Natural killer cell treated with Interleukin-12 subunit alpha and Interleukin-12 subunit beta and Interleukin-15 and Interleukin-18, amount 100 ng/mL, for 72 hours (primary cell): ENCODE measurements at places on chromosomes 13 and 19. TPM values are rescaled to one million over a fixed set of nuclear protein-coding genes. Genes with fewer than 3 reads are reported as not detected.

The TPTE2 gene
- total RNA-seq: 0.19 TPM

The ZNF317 gene
- 51.0 TPM for total RNA-seq

The CNFN gene
- total RNA-seq: not detected

DNA sequence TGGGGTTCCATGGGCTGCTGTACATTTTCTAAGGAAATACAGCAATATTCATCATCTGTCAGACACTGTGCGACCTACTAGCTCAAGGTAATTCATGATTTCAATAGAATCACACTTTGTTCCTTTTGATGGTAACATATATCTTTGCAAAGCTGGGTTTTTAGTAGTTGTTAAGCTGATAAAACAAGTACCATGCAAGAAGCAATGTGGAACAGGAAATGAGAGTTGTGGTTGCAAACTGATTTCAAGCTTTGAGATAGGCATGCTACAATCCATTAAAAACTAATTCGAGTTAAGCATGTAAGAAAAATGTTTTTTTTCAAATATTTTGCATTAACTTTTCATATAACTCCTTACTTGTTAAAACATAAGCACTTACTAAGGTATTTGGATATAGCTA, 6.8 kb upstream of the MBNL2 start:
- H3K4me1 ChIP-seq: peaks cover 20% of the 10 kb centered on the region
- H3K36me3 ChIP-seq: no peaks in the 10 kb centered on the region
- no peak overlapping the region for H3K27ac ChIP-seq
- no peaks in the 10 kb centered on the region for H3K27me3 ChIP-seq

- H3K36me3 ChIP-seq: no peaks in the 10 kb centered on the region
- H3K27ac ChIP-seq: no peak overlapping the region
- no peaks in the 10 kb centered on the region for H3K27me3 ChIP-seq
- H3K4me1 ChIP-seq: no peaks in the 10 kb centered on the region
- no peak overlapping the region for H3K4me3 ChIP-seq
These were observed 848.7 kb upstream of the PCDH9 start for GRCh38 chr13:68078874-68079273.

GRCh38 chr19:3285647-3286176, 61.3 kb downstream of the CELF5 start:
- H3K36me3 ChIP-seq: no peaks in the 10 kb centered on the region
- no peak overlapping the region for H3K4me3 ChIP-seq
- peaks cover 4% of the 10 kb centered on the region for H3K27me3 ChIP-seq
- no peak overlapping the region for H3K27ac ChIP-seq
- H3K4me1 ChIP-seq: no peaks in the 10 kb centered on the region

DNA sequence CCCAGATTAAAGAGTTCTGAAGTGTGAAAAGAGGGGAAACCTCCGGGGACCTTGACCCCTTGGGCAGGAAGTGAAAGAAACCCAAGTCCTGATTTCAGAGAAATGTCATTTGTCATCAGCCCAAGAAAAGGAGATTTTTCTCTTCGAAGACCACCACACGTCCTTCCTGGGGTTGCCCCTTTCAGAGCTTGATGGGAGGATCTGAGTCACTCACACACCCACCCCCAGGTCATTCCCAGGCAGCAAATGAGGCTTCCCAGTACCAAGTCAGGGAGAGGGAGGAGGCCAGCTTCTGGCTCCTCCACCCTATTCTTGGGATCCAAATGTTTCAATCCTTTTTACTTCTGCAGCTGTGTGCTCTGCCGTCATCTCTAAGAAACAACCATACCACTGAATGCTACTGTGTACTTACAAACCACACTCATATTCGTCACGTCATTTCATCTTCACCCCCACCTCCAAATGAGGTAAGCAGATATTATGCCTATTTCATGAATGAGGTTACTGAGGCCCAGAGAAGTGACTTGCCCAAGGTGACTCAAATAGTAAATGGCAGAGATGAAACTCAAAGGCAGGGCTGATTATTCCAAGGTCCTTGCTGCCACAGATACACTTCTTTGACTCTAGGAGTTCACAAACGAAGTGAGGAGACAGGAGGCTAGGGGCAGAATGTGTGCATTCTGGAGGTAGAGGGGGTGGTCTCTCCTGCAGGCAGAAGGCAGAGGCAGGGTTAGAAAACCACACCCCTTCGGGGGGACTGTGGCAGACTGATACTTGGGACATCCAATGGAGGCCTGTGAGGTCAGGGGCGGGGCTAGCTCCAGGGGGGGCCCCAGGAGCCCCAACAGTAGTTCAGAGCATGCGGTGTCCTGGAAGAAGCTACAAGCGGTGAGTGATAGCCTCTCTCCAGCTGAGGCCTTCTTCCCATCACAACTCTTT, 5.0 kb upstream of the KMT2B start:
- peak overlapping the region; percentile 98 for H3K4me3 ChIP-seq
- peaks cover 53% of the 10 kb centered on the region for H3K4me1 ChIP-seq
- peaks cover 26% of the 10 kb centered on the region for H3K36me3 ChIP-seq
- no peaks in the 10 kb centered on the region for H3K27me3 ChIP-seq

DNA sequence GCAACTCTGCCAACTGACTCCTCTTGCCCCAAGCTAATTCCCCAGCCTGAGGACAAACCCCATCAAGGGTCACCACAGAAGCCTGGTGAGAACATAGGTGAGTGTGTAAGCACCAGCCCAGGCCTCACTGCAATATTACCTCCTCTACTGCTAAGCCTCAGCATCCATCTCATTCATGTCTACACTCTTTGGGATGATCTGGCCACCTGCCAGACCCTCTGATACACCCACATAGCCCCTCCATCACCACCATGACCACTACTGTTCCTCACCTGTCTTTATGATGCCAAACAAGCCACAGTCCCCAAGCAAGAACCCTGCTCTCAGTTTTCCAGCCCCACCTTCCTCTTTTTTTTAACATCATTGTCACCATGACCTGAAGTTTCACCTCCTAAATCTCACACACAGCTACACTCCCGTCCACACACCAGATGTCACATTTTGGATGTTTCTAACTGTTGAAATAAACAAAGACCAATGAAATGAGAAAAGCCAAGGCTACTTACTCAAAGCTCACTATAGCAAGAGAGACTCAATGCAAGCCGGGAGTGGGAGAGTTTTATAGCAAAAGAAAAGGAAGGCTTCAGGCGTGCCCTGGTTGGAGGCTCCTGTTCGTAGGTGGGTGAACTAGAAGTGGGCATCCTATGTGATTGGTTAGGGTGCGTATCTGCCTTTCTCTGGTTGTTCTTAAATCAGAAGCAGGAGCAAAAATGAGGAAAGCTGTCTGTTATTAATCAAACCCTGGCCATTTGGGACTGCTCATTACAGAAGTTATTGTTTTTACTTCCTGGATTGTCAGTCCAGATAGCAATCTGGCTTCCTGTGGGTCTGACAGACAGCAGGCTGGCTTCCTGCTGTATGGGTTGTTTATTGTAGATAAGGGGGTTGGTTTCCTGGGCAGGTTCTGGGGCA, 2.0 kb downstream of the ZNF792 start:
- no peaks in the 10 kb centered on the region for H3K27me3 ChIP-seq
- no peak for DNase-seq
- peak overlapping the region; percentile 97 for H3K4me3 ChIP-seq
- H3K36me3 ChIP-seq: peaks cover 55% of the 10 kb centered on the region
- peak overlapping the region; percentile 91 for H3K27ac ChIP-seq
